ENCODE measurements at places on chromosomes 16 and 17. TPM values are rescaled to one million over a fixed set of nuclear protein-coding genes. Genes with fewer than 3 reads are reported as not detected.
A peak's percentile ranks its signal among the peaks of the same experiment; 100 is the strongest.

DNA sequence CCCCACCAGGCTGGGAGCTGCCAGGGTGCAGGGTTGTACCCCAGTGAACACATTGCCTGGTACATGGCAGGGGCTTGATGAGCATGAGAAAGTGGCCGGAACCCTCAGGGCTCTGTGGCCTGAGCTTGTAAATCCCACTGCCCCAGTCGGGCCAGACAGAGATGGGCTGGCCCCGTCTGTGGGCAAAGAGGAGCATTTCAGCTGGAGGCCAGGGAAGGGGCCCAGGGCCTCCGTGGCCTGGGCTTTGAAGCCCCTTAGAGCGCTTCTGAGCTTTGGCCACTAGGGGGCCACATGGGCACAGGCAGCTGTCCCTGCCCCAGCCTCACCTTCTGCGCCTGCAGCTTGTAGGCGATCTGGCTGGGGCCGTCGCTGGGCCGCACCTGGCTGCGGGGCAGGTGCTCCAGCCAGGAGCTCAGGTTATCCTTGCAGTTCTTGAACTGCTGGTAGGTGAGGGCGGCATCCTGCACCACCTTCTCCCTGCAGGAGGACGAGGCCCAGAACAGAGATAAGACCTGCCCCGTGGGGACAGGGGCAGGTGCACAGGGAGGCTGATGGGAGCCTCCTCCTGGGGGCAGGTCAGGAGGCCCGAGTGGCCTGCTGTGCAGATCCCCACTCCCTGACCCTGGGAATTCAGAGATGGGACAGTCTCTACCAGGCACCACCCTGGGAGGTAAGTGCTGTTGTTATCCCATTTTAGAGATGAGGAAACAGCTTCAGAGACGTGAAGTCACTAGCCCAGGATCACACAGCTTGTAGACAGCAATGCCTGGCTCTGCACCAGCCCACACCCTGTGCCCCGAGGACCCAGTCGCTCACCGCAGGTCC is 12.8 kb downstream of the EVPL start:
- peak; percentile 97 for DNase-seq

C16orf90 gene
- not detected for total RNA-seq

DNA sequence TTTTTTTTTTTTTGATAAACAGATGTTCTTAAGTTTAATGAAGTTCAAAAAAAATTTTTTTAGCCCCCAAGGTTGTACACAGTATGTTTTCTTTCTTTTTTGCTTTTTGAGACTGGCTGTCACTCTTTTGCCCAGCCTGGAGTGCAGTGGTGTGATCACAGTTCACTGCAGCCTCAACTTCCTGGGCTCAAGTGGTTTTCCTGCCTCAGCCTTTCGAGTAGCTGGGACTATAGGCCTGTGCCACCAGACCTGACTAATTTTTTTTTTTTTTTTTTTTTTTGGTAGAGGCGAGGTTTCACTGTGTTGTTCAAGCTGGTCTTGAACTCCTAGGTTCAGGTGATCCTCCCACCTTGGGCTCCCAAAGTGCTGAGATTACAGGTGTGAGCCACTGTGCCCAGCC is 12.8 kb downstream of the ITGAE start:
- no peak for DNase-seq

- no peak for DNase-seq
These were observed 39.7 kb downstream of the USP22 start for GRCh38 chr17:21003007-21003621.

DNA sequence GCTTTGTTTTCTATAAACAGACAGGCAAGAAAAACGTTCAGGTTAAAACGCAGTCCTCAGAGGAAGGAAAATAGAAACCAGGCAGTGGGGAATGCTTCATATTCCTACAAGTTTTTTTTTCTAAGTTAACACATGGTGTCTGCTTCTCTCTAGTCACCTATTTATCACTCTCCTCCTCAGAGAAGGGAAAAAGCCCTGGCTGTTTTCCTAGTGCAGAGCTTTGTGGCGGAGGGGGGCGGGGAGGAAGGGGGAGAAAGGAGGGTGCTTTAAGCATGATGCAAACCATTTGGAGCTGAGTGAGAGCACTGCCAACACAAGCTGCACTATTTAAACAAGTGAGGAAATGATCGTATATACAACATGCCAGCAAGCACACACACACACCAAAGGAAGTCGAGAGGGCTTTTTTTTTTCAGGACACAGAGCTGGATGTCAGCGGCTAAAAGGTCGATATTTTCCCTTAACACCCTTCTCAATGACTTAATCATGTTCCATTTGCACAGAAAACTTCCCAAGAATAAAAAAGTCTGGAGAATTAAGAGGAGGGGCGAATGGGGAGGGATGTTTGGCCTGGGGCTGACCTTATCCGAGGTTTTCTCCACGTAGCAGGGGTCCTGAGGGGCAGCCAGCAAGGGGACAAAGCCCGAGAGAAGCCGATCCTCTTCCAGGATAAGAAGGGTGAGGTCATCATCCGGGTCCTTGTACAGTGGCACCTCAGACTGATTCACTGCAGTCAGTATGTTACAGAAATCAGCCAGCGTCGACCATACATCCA is 117.4 kb downstream of the HIC1 start:
- DNase-seq: no peak

GRCh38 chr16:69056421-69056820 is 49.0 kb upstream of the HAS3 start:
- no peak for DNase-seq

- DNase-seq: no peak
These were observed 158.8 kb downstream of the CCDC182 start for GRCh38 chr17:57586196-57586740.

DNA sequence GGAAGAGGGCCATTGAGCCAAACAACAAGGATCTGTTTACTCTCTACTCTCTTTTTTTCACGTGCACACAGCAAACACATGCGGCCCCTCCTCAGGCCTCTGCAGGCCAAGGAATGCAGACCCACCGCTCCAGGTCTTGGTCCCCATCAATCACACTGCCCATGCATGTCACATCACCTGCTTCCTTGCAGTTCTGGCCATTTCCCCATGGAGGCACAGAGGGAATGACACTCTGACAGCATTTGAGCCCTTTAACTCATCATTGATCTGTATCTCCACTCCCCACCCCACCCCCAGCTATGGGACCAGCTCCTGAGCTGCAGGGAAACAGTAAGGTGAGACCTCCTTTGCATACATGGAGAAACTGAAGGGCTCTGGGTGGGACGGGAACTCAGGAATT is 45.9 kb upstream of the MEIOC start:
- DNase-seq: no peak

- DNase-seq: no peak
These were observed 256.3 kb upstream of the ZFHX3 start for GRCh38 chr16:73304008-73304774.

DNA sequence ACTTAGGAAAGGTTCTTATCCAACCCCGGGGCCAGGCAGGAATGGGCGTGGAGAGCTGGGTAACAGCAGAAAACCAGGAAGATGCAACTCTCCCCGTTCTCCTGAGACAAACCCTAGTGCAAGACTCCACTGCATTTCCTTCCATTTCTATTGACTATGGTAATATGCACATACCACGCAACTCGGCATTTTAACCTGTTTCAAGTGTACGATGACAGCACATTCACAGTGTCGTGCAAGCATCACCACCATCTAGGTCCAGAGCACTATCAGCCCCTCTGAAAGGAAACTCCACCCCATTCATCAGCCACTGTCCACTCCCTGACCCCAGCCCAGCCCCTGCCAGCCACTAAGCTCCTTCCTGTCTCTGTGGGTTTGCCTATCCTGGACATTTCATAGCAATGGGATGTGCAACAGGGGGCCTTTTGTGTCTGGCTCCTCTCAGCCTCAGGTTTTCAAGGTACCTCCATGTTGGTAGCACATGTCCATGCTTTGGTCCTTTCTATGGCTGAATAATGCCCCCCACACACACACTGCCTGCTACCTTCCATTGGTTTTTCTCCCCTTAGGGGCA is 441.9 kb downstream of the SOX9 start:
- no peak for DNase-seq

MYH2 gene
- total RNA-seq: 0.68 TPM

- DNase-seq: no peak
These were observed 99.0 kb downstream of the MSI2 start for GRCh38 chr17:57355090-57355859.
